ENCODE measurements at places on chromosomes 16 and 17.

DNA sequence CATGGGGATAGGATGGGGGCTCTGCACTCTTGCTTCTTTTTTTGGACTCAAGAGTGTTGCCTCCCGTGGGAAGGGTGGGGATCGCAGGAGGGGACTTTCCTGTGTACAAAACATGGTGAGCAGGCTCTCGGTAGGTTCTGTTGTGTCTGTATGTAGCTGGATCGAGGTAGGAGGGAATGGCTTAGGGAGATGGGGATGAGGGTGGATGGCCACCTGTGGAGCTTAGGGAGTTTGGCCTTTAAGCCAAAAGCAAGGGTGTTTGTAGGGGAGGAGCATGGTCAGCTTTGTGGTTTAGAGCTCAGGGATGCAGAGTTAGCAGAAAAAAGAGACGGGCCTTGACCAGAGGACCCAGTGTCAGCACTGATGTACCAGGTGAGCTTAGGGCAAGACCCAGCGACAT is 11.0 kb upstream of the EDC4 start:
- DNase-seq: no peak

DNA sequence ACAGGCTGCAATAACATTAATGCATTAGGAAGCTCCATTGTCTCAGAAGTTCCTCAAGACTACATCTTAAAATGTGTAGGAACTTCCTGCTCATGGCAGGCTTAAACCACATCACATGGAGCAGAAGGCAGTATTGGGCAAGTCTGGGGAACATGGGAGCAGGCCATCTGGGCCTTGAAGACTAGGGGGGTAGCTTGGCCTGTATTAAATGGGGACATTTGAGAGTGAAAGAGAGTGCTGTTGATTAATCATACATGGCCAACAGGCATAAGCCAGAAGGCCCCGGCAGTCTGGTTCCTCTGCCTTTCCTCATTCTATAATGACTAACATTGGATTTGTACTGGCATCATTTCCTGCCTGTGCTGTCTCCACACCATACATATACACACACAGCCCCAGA is 25.2 kb upstream of the SLC5A11 start:
- no peak for DNase-seq

- no peak for DNase-seq
Observed at GRCh38 chr17:13508896-13509295, 92.8 kb downstream of the HS3ST3A1 start.

- DNase-seq: peak; percentile 35
Observed at GRCh38 chr16:89721546-89722391, 432 bp downstream of the ZNF276 start.

- no peak for DNase-seq
Observed at GRCh38 chr16:10678655-10679054, 16.1 kb downstream of the TEKT5 start.
